ENCODE measurements at places on chromosomes 1 and 21. TPM values are rescaled to one million over a fixed set of nuclear protein-coding genes. Genes with fewer than 3 reads are reported as not detected.

DNA sequence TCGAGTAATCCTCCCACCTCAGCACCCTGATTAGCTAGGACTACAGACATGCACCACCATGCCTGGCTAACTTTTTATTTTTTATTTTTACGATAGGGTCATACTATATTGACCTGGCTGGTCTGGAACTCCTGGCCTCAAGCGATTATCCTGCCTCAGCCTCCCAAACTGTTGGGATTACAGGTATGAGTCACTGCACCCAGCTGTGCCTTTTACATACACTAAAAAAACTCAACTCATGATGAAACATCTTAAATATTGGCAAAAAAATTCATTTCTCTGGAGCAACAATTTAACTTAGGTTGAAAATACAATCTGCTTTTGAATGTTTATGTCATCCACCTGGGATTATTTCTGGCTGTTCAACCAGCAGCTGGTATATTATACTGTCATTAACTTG, 598.3 kb upstream of the ZP4 start:
- no peak for DNase-seq

- no peak for DNase-seq
These were observed 614 bp upstream of the CACNA1E start for GRCh38 chr1:181482521-181483284.

- DNase-seq = no peak
These were observed 34.6 kb downstream of the SLC30A7 start for GRCh38 chr1:100930494-100930893.

DNA sequence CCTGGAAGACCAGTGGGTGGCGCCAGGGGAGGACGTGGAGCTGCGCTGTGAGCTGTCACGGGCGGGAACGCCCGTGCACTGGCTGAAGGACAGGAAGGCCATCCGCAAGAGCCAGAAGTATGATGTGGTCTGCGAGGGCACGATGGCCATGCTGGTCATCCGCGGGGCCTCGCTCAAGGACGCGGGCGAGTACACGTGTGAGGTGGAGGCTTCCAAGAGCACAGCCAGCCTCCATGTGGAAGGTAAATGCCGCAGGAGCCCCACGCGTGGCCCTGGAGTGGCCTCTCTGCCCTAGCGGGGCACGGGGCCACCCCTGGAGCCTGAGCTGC, 75.2 kb downstream of the OBSCN start:
- DNase-seq = no peak

- no peak for DNase-seq
These were observed 30.3 kb upstream of the FMOD start for GRCh38 chr1:203381151-203381751.

- no peak for DNase-seq
These were observed 55.6 kb downstream of the TNR start for GRCh38 chr1:175687622-175688415.

- DNase-seq = no peak
These were observed 119.8 kb downstream of the PLA2G4A start for GRCh38 chr1:186948535-186948934.

DNA sequence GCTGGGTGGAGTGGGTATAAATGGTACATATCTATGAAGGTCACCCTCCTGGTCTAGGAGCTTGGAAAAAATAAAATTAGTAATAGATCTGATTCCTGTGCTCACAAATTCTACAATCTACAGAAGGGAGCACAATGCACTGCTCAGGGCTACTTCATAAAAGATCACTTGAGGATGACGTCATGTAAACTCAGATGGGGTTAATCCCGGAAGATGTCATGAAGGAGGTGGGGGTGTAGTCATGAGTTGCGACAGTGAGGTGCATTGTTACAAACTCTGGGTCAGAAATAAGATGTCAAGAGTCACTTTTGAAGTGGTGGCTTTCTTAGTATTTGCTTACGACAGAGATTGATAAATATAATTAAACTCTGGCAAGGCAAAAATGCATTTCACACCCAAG, 68.2 kb downstream of the LHX9 start:
- DNase-seq = no peak

DNA sequence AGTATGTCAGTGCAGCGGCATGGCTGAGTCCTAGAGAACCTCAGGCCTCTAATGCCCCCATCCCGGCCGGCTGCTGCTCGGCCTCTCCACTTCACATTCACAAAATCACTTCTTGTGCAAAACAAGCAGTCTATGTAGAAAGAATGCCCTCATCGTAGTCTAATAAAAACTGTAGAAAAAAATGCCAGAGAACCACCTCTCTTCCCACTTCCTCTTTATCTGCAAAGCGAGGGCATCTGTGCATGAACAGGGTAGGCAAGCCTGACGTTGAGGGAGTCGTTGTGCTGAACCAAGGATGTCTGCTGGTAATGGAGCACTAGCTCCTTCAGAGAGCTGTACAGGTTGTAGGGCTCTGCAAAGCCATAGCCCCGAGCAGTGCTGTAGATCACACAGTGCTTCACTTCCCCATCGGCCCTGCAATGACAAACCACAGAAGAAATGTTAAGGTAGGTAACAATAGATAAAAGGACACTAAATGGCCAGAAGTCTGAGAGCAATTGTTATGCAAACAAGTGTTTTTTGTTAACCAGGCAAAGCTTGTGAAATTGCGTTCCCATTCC, 88.9 kb downstream of the PIK3R3 start:
- DNase-seq = no peak

DNA sequence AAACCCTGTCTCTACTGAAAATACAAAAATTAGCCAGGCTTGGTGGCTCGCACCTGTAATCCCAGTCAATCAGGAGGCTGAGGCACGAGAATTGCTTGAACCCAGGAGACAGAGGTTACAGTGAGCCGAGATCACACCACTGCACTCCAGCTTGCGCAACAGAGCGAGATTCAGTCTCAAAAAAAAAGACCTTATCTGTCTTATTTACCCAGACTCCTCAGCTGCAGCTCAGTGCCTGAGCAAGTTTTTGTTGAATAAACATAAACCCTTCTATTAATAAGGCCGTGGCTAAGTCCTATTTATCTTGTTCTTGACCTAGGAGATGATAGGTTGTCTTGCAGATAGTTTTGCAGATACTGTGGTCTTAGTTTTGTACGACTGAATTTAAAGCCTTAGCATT, 136.4 kb upstream of the TMEM51 start:
- no peak for DNase-seq

DNA sequence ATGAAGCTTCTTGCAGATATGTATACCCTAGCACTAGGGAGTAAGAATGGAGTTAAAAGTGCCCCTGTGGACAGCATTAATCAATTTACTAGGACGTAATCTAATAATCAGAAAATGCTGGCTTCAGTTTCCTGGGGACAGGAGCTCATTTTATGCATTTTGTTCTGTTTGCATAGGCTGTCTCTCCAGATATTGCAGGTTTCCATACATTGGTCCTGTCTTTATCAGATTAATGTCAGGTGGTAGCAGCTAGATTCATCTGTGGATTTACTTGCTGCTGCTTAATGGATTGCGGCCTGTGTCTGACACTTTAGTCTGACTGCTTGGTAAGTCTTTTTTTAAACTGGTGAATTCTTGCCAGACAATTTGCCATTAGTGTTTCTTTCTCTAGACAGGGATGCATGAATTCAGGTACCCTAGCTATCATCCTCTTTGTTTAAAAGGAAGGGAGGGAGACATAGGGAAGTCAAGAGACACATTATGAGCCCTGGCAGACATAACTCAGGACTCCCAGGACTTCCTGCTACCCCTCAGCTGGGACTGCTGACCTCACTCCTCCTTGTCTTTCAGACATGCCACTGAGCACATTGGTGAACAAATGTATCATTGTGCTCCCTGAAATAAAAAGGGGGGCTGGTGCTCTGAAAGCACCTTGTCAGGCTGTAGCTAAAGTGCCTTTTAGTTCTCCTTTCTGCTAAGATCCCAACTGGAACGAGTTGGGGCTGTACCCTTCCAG, 47.7 kb downstream of the NOS1AP start:
- no peak for DNase-seq

DNA sequence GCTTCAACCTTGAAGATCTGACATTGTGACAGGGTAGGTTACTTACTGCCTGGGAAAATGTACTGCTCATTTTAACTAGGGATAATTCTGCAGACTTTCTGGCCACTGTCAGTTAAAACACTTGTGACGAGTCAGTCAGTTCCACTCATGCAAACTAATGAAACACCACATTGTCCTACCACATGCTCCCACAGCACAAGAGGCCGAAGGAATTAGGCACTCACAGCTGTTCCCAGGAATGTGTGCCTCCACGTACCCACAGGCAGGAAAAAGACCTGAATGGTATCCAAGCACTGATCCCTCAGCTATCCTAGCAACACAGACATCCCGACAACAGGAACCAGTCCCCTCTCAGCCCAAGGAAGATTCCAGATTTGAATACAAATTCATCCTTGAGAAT, 12.3 kb downstream of the BCAR3 start:
- DNase-seq = no peak

DNA sequence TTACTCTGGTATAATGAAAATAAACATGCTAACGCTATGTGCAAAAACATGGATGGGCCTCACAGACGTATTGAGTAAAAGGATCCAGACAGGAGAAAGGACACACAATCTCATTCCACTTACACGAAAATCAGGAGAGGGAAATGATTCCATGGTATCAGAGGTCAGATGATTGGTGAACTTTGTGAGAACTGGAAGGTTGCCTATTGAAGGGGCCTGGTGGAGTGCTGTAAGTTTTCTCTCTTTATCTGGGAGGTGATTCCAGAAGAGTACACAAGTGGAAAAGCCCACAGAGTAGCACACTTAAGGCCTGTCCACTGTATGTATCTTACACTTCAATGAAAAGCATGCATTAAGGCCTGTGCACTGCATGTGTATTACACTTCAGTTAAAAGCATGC, 9.6 kb downstream of the GSTM2 start:
- DNase-seq = no peak

- no peak for DNase-seq
These were observed 25.8 kb upstream of the BCAS2 start for GRCh38 chr1:114607223-114607622.

DNA sequence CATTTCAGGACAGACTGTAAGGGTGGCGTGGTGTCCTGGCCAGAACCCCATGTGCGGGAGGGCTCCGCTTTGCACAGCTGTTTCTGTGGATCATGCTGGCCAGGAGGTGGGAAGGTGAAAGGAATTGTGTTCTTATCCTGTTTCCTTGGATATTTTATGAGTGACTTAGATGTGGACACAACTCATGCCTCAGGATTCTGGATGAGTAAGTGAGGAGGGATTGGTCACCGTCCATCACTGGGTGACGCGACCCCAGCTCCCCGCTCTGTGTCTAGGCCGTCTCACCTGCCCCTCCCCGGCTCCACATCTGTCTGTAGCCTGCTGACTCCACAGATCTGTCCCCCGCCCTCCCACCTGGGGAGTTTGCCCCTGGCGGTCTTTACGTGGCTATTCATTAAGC, 48.8 kb downstream of the PIK3CD start:
- DNase-seq = no peak

DNA sequence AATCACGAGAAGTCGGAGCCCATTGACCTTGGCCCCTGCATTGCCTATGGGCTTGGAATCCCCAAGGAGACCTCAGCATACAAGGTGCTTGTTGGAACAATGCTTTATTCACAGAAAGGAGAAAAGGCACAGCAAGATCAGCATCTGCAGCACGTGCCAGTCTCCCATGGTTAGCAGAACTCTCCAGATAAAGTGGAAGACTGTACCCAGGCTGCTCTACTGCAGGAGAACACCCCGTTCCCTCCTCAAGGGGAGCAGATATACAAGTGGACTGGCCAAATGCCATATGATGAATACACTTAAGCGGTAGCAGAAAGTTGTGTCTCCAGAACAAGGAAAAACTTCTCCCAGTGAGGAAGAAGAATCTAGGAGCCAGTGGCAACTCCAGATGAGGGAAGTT, 53.5 kb downstream of the ST6GALNAC3 start:
- DNase-seq = no peak

DNA sequence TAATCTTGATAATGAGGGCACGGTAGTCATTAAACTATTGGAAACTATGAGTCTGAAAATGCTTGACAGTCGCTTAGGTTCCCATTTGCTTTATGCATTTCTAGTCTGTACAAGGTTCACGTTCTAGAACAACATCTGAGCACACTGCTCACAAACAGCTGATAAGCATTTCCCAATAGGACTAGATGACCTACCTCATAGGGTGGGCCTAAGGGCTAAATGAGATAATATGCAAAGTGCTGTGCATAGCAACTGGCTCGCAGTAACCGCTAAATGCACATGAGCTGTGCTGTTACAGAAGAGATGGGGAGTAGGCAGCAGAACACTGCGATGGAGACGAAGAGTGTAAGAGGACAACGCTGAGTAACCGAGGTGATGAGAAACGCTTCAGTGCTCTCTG, 628.0 kb downstream of the SMYD3 start:
- no peak for DNase-seq

GRCh38 chr1:204266504-204267034, 52.8 kb upstream of the GOLT1A start:
- no peak for DNase-seq

SEMA6C gene
- total RNA-seq = 0.78 TPM

KLHDC7A gene
- total RNA-seq = not detected

DDAH1 gene
- 0.21 TPM for total RNA-seq

GPR37L1 gene
- not detected for total RNA-seq

CNN3 gene
- 1.2 TPM for total RNA-seq

NOTCH2 gene
- total RNA-seq = 53.4 TPM

CELA3B gene
- total RNA-seq = 2.2 TPM

RPE65 gene
- not detected for total RNA-seq

GSTM5 gene
- not detected for total RNA-seq

SLC2A5 gene
- not detected for total RNA-seq

GPA33 gene
- 0.45 TPM for total RNA-seq

CDA gene
- not detected for total RNA-seq

TMPRSS2 gene
- total RNA-seq = 0.30 TPM

TMEM81 gene
- 3.1 TPM for total RNA-seq

SNAP47 gene
- 30.0 TPM for total RNA-seq

SLC35F3 gene
- total RNA-seq = 0.76 TPM

CHI3L2 gene
- 1.2 TPM for total RNA-seq

CR1 gene
- total RNA-seq = not detected

All from activated T-cell treated with anti-CD3 and anti-CD28 coated beads, Interleukin-2, amount 50 U/mL, for 4 hours (primary cell).